CD14-positive monocyte (primary cell): ENCODE measurements at places on chromosomes 7 and 10.

DNA sequence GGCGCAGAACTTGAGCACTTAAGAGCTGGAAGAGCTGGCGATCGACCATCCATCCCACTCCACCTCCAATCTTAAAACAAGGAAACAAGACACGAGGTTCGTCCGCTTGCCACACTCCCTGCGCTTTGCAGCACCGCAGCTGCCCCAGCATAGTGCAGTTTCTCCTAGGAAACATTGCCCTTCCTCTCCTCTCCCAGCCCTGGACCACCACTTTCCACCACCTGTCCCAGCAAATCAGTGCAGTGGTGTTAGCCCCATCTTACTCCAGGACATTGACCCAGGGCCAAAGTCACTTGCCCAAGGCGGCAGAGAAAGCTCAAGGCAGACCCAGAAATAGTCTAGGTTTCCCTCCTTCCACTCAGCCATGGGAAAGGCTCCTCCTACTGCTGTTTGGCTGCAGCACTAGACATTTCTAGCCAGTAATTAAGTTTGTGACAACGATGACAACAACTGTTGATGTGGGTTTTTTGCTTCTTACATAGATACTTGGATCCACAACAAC lies 1.5 kb upstream of the PARD3 start:
- no peak for DNase-seq

DNA sequence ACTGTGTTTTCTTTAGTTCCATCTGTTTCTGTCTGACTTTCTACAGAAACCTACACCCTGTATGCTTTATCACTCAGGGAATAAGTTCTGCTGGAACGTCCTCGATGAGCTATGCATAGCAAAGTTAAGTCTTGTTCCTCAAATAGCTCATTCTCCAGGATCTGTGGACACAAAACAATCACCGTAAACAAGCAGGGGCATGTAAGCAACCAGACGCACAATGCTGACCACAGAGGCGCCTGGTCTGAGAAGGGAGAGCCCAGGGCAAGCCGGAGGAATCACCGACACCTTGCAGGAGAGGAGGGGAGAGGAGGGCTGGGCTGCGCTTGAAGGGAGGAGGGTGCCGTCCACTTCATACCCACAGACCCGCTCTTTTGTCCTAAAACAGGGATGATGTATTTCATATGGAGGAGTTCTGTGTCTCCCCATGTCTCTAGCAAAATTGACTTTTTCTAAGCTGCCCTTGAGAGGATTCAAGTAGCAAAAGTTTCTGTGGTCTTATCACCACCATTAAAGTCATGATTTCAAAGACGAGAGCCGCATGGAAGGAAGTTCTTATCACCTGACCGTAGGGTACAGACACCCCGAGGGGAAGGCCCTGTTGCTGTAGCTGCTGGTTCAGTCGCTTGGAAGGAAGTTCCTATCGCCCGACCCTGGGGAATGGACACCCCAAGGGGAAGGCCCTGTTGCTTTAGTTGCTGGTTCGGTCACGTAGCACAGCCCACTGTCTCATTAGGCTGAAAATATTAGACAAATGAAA lies 14.3 kb downstream of the CALML3 start:
- no peak for DNase-seq

- DNase-seq, result no peak
Measured at GRCh38 chr7:73824986-73825385, 5.8 kb upstream of the CLDN4 start.

- no peak for DNase-seq
Measured at GRCh38 chr10:109932391-109932790, 9.1 kb upstream of the XPNPEP1 start.

DNA sequence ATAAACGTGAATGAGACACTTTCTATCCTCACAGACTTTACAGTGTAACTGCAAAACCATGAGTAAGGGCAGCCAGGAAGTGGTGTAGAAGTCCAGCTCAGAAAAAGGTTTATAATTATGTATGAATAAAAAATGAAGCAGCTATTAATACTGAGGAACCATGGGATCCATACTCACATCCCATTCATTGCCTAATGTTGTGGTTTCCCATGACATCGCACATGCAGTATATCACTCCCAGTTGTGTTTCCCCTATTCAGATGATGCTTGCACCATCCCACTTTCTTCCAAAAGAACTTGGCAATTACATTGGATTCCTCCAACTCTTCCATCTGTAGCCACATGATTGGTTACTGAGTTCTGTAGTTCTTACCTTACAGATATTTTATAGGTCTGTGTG lies 74.5 kb upstream of the SEMA3D start:
- DNase-seq, result no peak
